ENCODE measurements at places on chromosomes 2 and 18.

DNA sequence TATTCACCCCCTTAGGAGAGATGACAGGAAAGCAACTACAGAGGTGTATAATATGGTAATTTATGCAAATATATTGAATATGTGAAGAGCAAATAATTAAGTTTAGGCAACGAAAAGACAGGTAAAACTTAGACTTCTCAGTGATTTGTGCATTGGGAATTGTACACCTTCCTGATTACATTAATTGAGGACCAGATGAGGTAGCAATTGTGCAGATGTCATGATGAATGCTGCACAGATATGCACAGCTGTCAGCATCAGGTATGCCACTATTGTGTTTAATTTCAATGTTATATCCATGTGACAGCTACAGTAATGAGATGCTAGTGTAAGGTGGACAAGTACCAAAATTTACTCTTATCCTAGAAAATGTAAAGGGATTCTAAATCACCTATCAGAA is 267.2 kb upstream of the FSIP2 start:
- no peak for DNase-seq

- no peak for DNase-seq
These were observed 1177.4 kb upstream of the LRRTM1 start for GRCh38 chr2:81481994-81482368.

DNA sequence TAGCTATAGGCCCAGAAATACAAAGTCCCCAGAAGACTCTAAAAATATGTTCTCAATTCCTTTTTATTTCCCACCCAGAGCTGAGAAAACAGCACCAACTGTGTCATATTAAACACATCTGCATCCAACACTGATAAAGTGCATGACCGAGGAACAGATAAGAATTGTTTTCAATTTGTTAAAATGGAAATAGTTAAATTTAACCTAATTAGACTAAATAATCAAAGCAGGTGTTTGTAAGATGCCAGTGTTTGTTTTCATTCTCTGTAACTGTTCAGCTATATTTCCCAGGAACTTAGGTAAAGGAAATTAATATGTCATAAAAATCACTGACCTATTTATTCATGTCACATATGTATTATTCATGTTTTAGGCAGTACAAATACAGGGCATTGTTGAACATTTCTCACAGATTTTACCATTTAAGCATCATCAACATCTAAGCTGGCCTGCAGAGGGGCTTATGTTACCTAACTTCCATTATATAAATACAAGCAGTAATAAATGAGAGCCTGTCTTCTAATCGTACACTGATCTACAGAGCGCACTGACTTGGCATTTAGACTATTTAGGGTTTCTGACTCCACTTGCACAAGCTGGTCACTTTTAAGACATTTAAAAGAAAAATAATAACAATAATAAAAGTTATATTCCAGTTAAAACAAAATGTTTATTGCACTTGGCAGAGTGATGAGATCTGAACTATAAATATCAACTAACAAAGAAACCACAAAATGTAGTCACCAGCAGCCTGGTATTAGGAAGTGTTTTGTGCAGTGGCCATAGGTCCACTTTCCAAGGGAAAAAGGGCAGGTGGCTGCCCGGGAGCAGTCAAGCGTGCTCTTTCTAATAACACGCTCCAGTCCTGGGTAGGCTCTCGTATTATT is 86.6 kb upstream of the ZFP36L2 start:
- no peak for DNase-seq

DNA sequence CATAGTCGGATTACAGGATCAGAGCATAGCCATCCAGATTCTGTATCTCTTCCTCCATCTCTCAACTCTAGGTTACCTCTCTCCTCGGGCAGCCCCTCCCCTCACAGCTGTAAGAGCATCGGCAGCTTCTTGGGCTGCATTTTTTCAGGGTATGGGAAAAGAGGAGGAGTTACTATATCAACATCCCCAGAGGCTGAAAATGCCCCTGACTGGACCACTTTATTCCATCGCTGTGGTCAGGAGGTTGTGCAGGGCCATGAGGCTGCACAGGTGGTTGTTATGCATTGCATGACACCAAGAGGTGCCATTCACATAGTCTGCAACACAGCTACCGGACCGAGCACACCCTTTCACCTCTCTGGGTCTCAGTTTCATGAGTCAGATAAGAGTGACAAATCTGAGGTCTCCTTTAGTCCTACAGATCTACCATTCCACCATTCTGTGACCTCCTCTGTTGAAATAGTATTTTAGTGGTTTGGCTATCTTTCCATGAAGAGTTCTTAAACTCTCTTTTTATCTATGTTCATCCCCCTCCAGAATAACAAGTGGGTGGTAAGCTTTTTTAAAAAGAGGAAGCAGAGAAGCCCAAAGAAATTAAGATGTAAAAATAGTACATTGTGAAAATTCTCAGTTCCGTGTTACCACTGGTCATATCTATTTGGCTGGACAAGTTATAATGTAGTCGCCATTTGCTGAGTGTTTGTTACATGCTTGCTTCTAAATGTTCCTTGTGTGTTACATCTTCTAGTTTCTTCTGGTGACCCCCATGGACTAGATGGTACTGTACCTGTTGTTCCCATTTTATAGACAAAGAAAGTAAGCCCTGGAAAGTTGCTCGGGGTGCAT is 56.6 kb upstream of the SLC1A4 start:
- no peak for DNase-seq

DNA sequence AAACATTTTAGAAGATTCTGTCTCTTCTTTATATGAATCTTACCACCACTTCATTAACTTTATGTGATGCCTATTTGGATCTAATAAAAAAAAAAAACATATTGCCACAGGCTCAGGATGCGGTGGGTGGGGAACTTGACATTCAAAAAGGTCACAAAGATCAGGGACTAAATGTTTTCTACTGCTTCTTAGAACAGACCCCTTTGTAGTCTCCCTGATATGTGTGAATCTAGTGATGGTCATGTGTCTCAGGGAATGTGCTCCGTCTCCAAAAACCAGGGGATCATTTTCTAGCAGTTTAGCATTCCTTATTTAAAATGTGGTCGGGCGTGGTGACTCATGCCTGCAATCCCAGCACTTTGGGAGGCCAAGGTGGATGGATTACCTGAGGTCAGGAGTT is 807.8 kb upstream of the CHAC2 start:
- DNase-seq, result no peak

DNA sequence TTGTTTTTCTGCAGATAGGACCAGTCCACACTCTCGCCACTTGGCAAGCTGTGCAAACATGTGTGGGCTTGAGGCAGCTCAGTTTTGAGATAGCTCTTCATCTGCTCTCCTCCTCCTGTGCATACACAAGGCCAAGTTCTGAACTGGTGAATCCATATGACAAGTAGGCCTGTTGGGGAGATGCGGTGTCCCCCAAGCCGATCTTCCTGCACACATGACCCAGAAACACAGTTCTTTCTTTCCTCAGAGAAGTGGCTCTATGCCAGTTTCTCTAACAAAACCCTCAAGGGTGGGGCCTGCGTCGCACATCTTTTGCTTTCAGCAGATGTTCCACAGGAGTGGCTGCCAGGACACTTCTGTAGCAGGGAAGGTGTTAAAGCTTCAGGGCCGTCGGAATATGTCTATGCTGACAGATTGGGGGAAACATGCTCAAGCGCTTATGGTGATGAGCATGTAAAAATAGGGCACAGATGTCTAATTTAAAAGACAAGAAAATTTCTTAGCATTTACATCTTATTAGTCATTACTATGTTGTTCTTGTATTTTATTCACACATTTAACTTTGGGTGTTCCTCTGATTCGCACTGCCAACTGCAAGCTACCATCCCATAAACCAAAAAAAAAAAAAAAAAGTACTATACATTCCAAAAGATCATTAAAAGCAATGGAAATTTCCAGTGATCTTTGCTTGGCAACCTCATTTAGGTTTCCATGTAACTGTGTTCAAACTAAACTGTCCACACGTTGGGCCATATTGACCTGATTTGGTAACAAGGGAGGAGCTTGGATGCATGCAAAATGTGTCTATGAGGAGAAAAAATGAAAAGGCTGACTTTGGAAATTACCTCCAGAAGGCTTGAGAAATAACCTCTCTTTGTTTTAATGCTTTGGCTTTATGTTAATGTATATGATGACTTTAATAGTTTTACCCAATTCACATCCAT is 1055.5 kb upstream of the KLHL29 start:
- no peak for DNase-seq

- DNase-seq, result no peak
These were observed 20.2 kb upstream of the STK17B start for GRCh38 chr2:196191541-196191940.

GRCh38 chr2:218798767-218799504 is 17.0 kb downstream of the CYP27A1 start:
- DNase-seq, result no peak

DNA sequence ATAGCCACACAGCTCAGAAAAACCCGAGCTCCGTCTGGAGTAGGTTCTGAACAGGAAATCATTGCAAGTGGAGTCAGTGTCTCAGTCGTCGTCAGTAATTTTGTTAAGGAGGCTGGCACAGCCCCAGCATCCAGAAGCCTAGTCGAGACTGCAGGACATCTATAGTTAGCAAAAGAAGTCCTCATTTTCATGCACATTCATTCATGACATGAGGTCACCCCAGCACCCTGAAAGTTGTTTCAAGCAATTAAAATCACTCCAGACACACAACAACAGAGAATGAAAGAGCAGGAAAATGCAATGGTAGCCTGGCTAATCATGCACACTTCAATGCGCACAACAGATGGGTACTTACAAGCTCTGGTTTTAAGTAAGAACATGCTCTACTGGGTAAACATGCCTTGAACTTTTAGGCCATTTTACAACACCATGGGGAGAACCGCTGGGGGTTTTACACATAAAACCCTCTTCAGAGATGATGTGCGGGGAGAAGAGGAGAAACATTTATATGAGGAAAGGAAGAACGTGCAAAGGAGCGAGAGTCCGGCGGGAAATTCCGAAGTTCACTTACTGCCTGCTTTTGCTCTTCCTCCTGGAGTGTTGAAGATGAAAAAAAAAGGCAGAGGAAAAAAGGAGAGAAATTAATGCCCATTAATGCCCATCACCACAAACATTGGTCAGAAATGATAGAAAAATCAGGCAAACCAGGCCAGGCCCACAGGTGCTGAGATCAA is 77.4 kb upstream of the DNMT3A start:
- DNase-seq, result no peak

DNA sequence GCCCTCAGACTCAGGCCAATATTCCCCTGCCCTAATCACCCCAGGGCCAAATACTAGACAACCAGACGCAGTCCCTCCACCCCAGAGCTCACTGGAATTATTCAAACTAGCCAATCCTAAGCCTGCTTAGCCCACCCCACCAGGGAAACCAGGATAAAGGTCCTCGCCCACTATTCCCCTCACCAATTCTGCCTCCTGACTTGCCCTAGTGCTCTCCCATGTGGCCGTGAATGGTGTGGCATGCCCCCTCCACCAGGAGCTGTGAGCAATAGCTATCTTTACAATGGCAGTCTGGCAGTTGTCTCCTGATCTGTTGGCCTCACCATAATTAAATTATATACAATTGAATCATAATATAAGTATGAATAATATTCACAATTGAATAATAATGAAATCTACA is 42.3 kb downstream of the FAM124B start:
- DNase-seq, result no peak

GRCh38 chr18:60982329-60982695 is 350.9 kb upstream of the CDH20 start:
- no peak for DNase-seq

- no peak for DNase-seq
These were observed 185.2 kb downstream of the ZFP36L2 start for GRCh38 chr2:43041173-43041591.

DNA sequence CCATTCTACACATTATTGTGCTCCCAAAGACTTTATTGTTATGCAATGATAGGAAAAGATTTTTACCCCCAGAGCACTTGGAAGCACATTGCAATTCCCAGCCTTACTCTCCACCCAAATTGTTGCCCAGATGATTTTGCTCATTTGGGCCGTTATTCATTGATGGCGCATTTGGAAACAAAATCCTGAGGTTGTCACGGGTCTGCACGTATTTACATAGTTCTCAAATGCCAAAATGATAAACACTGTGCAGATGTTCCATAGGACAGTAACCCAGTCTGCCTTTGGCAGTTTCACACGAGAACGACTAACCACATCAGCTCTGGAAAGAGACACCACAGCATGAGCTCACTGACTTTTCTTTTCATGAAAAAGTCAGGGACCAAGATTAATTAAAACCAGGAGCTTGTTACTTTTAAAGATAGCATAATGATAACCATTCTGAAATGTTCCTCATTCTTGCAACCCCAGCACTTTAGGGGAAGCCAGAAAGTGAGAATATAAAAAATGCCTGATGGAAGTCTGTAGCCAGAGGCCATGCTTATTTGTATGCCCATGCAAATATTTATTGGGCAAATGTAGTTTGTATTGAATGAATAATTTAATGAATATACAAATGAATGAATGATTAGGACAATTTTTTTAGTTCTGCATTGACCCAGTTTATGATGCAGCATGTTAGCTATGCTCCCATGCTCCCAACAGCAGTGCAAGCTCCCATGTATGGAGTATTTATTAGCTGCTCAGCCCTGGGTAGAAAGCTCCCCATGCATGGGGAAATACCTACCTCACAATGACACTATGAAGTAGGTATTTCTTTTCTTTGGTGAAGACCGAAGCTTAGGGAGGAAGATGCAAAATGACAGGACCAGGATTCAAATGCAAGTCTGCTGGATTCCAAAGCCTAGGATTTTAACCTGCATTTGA is 84.6 kb downstream of the MAIP1 start:
- DNase-seq, result no peak

DNA sequence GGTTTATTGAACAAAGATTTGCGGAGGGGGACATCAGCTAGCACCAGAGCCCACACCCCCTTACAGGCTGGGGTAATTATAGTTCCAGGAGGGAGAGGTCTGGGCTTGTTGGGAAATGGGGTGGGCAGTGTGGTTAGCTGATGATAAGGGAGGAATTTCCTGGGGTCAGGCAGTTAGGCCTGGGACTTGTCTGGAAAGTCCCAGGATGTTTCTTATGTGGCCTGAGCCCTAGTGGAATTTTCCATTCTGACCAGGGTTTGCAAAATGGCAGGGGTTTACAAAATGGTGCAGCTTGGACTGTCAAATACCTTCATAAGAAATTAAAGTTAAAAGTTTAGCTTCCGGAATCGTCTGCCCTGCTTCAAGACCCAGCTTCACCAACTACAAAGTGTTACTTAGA is 199.1 kb downstream of the FBXO15 start:
- DNase-seq, result no peak

DNA sequence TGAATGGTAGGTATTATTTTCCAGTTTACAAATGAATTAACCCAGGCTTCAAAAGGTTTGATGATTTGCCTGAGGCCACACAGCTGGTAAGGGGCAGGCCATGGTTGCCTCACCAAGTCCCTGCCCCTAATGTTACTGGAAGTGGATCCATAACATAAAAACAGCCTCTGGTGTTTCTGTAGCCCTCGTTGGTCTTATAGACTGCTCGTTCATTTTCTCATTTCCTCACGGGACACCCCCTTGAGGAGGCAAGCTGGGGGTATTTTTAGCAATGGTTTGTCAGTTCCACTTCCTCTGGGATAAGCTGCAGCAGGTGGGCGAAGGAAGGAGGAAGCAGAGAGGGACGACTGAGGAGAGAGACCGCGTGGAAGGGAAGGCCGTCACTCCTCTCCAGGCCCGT is 32.9 kb upstream of the NDUFV2 start:
- DNase-seq, result no peak

GRCh38 chr2:64260093-64260803 is 116.0 kb upstream of the PELI1 start:
- DNase-seq, result no peak

All from stimulated activated CD8-positive, alpha-beta memory T cell treated with anti-CD3 and anti-CD28 coated beads, Interleukin-4, amount 100 ng/mL, for 24 hours (primary cell).